Cerebellar nuclear complex (tissue), 1 donor: ENCODE measurements at places on chromosomes 4 and X.

- DNase-seq: no peak
Observed at GRCh38 chr4:84482564-84483563, 16.2 kb downstream of the NKX6-1 start.

- DNase-seq: no peak
Observed at GRCh38 chr4:147019091-147019490, 73.4 kb upstream of the TTC29 start.

- DNase-seq: no peak
Observed at GRCh38 chrX:65999029-65999562, 40.8 kb downstream of the VSIG4 start.

DNA sequence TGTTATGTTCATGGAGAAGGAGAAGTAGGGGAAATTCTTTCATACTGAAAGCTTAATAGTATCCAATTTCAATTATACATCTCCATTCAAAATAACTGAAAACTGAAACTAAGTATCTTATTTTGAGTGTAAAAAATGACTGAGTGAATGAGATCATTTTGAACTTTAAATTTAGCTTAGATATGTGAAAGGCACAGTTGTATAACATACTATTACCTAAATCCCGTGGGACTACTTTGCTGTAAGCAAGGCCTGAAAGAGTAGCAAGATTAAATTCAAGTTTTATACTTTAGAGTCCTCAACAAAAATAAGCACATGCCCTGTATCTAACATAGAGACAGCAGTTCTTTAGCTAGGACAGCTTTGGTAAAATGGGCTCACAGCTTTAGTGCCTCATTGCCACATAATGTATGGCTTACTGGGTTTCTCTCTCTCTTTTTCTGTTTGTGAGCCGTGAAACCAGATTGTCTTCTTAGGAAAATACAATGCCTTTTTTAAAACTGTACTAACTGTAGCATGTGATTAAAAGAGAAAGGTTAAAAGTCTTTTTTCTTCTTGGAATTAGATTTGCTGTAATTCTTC, 43.2 kb downstream of the GSTCD start:
- DNase-seq: no peak
